ENCODE measurements at places on chromosomes 7 and 10. TPM values are rescaled to one million over a fixed set of nuclear protein-coding genes. Genes with fewer than 3 reads are reported as not detected.

GRCh38 chr7:124784879-124785818, 19.6 kb upstream of the GPR37 start:
- no peak for DNase-seq

GRCh38 chr7:128830231-128831177, at the start of gene FLNC:
TSS of gene FLNC (plus strand) at chr7:128830406. CDS start at chr7:128830638, 232 bp downstream.
- no peak for DNase-seq

DNA sequence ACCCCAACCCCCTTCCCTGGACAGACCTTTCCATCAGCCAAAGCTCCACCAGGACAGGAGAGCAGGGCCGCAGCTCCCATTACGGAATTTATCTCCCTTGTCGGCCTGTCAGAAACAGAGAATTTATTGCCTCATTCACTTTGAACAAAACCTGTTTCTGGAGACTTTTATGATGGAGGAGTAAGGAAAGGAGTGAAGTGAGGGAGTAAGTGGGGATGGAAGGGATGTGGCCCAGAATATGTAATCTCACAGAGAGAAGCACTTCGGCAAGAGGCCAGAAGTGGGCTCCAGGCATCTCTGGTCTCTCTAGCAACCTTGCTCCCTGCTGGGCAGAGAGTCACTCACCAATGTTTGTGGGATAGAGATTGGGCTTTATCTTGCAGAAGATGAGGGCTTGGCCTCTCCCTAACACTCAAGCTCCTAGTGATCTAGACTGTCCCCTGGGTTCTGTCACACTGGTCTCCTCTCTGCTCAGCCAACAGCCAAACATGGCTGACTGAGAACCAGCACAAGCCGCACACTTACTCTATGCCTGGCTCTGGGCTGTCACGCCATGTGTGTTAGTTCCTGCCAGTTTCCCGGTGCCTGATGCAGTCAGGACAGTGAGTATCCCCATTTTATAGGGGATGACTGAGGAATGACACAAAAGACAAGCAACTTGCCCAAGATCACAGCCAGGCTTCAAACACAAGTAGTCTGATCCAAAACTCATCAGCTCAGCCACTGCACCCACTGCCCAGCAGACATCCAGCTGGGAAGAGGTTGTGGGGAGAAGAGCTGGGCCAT, 149.4 kb upstream of the ZMIZ1 start:
- DNase-seq: no peak

Gene A1CF
- total RNA-seq: not detected

DNA sequence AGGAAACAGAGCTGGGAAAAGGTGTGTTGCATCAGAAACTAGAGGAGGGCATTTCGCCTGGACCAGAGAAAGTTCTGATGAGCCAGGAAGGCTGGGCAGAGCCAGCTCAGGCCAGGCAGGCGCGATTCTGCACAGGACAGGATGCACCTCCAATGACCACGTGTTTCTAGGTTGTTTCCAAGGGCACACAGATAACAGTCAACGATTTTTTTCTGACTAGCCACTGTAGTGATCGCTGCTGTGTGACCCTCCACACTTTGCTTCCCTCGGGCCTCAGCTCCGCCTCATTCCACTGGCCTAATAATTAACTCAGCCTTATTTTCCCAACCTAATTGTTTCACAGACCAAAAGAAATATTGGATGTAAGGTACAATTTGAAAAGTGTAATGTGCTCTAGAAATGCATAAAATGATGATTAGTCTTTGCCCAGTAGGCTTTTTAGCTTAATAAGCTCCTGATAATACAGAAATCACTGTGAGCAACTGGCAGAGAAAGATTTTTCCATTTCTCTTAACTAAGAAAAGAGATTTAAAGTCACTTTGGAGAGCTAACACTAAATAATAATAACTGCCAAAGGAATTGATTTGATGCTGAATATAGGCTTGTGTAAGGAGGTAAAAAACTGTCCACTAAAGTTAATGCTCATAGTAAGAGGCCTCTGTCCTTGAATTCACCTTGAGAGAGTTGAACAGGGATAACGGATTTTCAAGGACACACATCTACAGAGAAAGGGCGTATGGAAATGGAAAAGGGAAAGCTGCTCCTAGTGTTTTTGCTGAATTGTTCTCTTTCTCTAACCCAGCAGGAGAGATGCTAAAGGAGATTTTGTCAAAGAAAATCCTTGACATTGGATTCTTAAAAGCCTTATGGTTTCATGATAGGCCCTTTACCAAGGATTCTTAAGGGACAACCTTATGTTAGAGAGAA, 291.0 kb upstream of the C7orf33 start:
- no peak for DNase-seq

Gene GBX1
- not detected for total RNA-seq
